ENCODE measurements at places on chromosomes 3 and 15. TPM values are rescaled to one million over a fixed set of nuclear protein-coding genes. Genes with fewer than 3 reads are reported as not detected.

The VGLL4 gene
- 66.0 TPM for total RNA-seq

The DYNLT2B gene
- total RNA-seq: 41.4 TPM

The RETNLB gene
- not detected for total RNA-seq

The LYZL4 gene
- not detected for total RNA-seq

The BHLHE40 gene
- total RNA-seq: 78.4 TPM

The ANKUB1 gene
- total RNA-seq: not detected

The SUCLG2 gene
- total RNA-seq: 28.3 TPM

Measured in Panc1 (cell line).